G401 (cell line): ENCODE measurements at places on chromosomes 4 and X.
A peak's percentile ranks its signal among the peaks of the same experiment; 100 is the strongest.

DNA sequence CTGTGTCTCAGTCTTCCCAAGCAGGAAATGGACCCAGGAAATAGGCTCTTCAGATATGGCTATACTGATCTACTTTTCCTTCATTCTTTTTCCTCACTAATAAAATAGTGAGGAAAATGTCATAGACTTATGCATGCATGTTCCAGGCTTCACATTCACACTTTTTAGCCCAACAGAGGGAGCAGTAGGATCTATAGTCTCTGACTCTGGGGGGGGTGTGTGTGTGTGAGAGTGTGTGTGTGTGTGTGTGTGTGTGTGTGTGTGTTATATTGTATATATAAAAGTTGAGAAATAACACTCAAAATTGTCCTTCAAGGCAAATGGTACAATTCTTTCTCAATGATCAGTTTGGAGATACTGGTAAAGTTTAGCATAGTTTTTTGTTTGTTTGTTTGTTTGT, 297.2 kb upstream of the GALNT7 start:
- no peak for DNase-seq

- DNase-seq: no peak
These were observed 1076.4 kb upstream of the PABPC4L start for GRCh38 chr4:135277980-135278315.

DNA sequence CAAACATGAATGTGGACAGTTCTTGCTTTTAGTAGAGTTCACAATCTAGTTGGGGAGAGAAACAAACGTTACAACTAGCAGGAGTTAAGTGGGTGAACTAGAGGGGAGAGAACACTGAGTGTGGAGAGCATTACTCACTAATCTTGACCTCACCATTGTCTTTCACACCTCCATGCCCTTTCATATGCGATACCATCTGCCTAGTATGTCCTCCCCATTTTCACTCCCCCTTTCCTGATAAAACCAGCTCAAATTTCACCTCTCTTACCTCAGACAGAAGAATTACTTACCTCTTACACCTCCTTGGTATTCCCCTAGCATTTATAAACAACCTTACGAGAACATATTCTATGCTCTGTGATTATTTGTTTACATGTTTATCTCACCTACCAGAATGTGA, 53.6 kb downstream of the LAS1L start:
- DNase-seq: no peak

GRCh38 chr4:24856586-24856985, 56.3 kb downstream of the CCDC149 start:
- no peak for DNase-seq

- DNase-seq: no peak
These were observed 8.6 kb downstream of the GPM6B start for GRCh38 chrX:13808293-13808692.

- DNase-seq: no peak
These were observed 13.2 kb downstream of the MTTP start for GRCh38 chr4:99587803-99588202.

GRCh38 chrX:29487214-29487613, 728.1 kb upstream of the MAGEB2 start:
- DNase-seq: no peak

DNA sequence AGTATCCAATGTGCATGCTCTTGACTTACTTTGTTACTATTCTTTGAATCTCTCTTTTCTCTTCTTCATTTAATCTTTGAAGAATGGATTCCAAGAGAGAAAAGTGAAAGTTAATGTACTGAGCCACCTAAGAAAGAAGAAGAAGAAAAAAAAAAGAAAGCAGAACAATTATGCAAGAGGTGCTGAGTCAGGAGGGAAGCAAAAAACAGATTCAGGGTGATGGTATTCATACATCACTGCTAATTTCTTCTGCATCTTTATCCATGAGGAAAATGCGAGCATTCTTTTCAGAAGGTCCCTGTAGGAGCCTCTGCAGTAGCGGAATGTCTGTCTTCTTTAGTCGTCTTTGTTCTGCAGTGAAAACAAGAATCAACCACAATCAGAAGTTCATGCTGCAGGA, 43.9 kb downstream of the RASSF6 start:
- DNase-seq: no peak

- no peak for DNase-seq
These were observed 261.2 kb downstream of the TRIML1 start for GRCh38 chr4:188400451-188400850.

DNA sequence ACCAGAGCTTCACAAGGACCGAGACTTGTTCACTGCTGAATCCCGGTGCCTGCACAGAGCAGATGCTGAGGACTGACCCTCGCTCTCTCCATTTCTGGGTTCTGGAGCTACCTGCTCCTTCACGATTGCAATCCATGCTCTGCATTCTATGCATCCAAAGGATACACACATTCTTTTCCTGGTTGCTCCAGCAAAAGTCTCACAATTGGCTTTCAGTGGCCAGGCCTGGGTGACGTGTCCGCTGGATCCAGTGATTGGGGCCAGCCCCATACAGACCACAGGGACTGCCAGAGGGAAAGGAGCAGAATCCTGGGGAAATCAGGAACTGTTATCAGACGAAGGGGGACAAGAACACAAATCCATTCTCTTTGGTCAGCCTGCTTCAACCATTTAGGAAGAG, 14.9 kb upstream of the CDKN2AIP start:
- no peak for DNase-seq

DNA sequence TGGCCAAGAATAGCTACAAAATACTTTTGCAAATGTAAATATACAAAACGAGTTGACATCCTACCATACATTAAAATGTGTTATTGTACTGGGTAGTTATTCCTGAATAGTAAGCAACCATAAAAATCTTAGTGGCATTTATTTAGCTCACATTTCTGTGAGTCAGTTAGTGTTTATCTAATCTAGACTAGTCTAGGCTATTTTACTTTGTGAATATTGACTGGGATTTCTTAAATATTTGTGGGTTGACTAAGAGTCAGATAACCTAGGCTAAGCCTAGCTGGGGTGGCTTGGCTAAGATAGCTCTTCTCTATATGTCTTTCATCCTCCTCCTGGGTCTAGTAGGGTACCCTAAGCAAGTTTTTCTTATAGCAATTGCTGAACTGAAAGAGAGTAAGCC, 543.8 kb upstream of the DIAPH2 start:
- no peak for DNase-seq

GRCh38 chrX:17369309-17369708, 5.7 kb upstream of the NHS start:
- no peak for DNase-seq

DNA sequence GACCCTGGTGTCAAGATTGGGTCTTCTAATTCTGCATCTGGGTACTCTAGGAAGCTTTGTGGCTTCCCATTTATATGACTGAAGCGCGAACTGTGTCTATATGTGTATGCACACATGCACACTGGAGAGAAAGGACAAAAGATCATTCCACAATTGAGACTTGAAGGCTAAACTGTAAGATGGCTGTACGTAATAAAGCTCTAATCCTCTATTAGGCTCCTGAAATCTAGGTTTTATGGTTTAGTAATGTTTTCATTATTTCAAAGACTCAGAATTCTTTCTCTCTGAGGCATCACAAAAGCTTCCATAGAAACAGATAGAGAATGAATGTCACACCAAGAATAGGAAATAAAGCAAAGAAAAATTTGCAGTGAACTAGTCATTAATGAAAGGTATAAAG, 320.7 kb upstream of the FTHL17 start:
- no peak for DNase-seq

GRCh38 chr4:75939890-75940691, 722 bp downstream of the NAAA start:
- DNase-seq: peak; percentile 71

- no peak for DNase-seq
These were observed 7.3 kb downstream of the FAM241A start for GRCh38 chr4:112152521-112152920.

DNA sequence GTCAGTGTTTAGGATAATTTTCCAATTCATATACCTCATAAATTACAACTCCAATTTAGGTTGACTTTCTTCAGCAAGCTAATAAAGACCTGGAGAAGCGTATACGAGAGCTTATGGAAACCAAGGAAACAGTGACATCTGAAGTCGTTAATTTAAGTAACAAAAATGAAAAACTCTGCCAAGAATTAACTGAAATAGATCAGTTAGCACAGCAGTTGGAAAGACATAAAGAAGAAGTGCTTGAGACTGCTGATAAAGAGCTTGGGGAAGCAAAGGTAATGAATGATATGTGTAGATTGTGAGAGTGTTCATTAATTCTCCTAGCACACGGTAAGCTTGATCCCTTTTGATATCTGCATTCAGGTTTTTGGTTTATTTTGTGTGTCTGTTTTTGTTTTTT, 16.8 kb downstream of the CEP135 start:
- DNase-seq: no peak
